ENCODE measurements at places on chromosomes 11 and 22. TPM values are rescaled to one million over a fixed set of nuclear protein-coding genes. Genes with fewer than 3 reads are reported as not detected.

Gene MUC2
- total RNA-seq, result 0.21 TPM

Gene HBG1
- not detected for total RNA-seq

Gene PTPMT1
- total RNA-seq, result 73.5 TPM

Gene CD3E
- not detected for total RNA-seq

Gene MUC6
- total RNA-seq, result not detected

Gene LRP4
- total RNA-seq, result 8.3 TPM

Gene GLB1L2
- 1.8 TPM for total RNA-seq

Gene SLC15A3
- total RNA-seq, result not detected

Gene MYOD1
- not detected for total RNA-seq

Gene SLC22A9
- not detected for total RNA-seq

Gene IGSF22
- total RNA-seq, result not detected

Gene FAM83F
- not detected for total RNA-seq

Gene OR51E2
- total RNA-seq, result 0.14 TPM

Gene MS4A4E
- total RNA-seq, result not detected

Gene FOXRED1
- 24.4 TPM for total RNA-seq

Gene TRIM49
- not detected for total RNA-seq

Gene MRGPRX4
- total RNA-seq, result not detected

Gene TEAD1
- total RNA-seq, result 57.2 TPM

Gene C1QTNF5
- total RNA-seq, result not detected

Gene DGAT2
- total RNA-seq, result 2.3 TPM

Gene CNTF
- 1.5 TPM for total RNA-seq

Gene RIMBP3B
- total RNA-seq, result 0.71 TPM

Gene OPCML
- total RNA-seq, result not detected

Gene LDLRAD3
- total RNA-seq, result 21.7 TPM

Gene GGT5
- total RNA-seq, result 1.9 TPM

Gene GRK3
- 3.2 TPM for total RNA-seq

Gene LMO1
- total RNA-seq, result 2.5 TPM

Gene KRTAP5-11
- not detected for total RNA-seq

All from A549 treated with CpdA at 1 μM for 4 hours (cell line).